ENCODE measurements at places on chromosomes 13 and 19.

GRCh38 chr19:5005096-5005495 is 36.2 kb downstream of the KDM4B start:
- DNase-seq = no peak

GRCh38 chr19:45500918-45501729 is 2.9 kb downstream of the PPM1N start:
- no peak for DNase-seq

DNA sequence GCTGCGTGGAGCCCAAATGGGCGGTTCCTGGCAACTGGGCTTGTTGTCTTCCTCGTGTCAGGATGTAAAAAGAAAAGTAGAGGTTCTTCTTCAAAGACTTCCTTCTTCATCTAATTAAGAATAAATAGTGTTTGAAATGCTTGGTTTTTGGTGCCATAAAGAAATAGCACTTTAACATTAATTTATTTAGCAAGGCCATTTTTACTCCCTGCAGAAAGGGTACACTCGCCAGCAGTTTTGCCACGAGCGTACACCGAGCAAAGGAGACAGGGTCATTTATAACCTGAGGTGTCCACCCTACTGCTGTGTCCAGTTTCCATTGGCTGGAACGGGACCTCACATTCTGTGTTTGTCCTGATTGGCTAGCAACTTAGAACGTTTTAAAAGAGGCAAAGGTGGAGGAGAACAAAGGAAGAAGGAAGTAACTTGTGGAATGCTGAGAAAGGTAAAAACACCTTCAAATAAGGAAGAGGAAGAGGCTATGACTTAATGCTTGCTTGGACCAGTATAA is 21.8 kb upstream of the OR10H1 start:
- DNase-seq = no peak

DNA sequence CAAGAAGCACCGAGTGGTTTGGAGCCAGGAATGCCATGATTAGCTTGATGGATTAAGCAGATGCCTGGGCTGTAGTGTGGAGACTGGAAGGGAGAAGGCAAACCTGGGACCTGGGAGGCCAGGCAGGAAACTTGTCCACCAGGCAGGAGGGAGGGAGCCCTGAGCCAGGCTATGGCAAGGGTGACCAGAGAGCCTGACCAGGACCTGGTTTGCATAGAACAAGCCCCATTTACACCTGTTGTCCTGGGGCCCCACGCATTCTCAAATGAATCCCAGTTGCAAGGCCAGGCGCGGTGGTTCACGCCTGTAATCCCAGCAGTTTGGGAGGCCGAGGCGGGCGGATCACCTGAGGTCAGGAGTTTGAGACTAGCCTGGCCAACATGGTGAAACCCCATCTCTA is 50.2 kb upstream of the LATS2 start:
- no peak for DNase-seq

- no peak for DNase-seq
Observed at GRCh38 chr13:100528353-100528752, 60.2 kb downstream of the GGACT start.

DNA sequence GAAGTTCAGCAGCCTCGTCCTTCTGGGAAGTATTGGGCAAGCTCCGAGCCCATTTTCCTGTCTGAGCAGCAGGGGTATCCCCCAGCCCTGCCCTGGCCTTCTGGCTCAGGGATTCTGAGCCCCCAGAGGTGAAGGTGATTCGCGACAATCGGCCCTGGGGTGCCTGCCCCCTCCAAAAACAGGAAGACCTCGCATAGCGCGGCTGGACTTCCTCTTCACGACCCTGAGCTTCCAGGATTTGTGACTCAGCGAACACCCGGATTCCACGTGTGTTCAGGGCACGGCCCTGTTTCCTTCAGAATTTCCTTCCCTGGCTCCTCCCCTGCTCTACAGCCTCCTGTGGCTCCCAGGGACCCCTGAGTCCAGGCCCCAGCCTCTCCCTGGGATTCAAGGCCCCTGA is at the start of gene SEMA6B:
TSS of gene SEMA6B (minus strand) at position 116 of the 400 bp plus-strand sequence. CDS start 1,227 bp downstream, outside the sequence.
- no peak for DNase-seq

- no peak for DNase-seq
Observed at GRCh38 chr13:98407575-98407974, 169.3 kb downstream of the STK24 start.

DNA sequence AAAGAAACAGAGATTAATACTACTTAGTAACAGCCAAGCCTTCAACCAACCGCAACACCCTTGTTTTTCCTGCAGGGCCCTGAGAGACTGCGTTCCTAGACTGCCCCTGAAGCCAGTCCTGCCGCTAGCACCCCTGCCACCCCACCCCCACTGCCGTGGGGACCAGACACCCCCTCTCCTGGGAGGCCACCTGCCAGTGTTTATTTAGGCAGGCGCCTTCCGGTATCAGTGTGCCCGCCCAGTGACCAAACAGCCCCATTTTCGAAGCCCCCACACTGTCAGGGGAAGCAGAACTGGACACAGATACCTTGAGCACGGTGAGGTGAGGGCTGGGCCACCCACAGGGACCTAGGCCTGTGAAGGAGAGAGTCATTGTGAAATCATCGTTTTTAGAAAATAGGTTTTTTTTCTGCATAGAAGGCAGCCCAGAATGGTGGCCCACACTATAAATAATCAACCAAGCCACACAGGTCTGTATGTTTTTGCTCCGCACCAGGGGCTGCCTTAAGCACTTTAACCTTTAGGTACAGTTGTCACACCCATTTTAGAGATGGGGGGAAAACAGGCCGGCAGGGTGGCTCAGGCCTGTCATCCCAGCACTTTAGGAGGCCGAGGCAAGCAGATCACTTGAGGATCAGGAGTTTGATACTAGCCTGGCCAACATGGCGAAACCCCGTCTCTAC is 3.5 kb upstream of the TLE5 start:
- DNase-seq = peak; percentile 42

GRCh38 chr19:6070720-6071485 is 39.4 kb downstream of the RFX2 start:
- DNase-seq = no peak

DNA sequence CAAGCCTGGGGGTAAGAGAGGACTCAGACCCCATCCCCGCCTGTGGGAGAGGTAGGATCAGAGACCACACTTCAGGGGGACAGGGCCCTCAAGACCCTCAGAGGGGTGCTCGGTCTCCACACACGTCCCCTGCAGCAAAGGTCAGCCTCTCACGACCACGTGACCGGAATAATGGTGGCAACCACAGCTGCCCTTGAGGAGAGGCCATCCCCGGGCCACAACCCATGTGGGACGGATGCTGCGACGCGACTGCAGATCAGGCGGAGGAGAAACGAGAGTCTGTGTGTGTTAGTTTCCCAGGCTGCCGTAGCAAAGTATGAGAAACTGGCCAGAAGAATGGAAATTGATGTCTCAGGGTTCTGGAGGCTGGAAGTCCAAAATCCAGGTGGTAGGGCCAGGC is 8.9 kb downstream of the MED25 start:
- DNase-seq = no peak

GRCh38 chr19:49954092-49954829 is 6.7 kb downstream of the SIGLEC11 start:
- no peak for DNase-seq

- DNase-seq = no peak
Observed at GRCh38 chr19:58307736-58308135, 2.6 kb downstream of the ERVK3-1 start.

GRCh38 chr13:30966101-30966500 is 33.6 kb downstream of the TEX26 start:
- DNase-seq = no peak

DNA sequence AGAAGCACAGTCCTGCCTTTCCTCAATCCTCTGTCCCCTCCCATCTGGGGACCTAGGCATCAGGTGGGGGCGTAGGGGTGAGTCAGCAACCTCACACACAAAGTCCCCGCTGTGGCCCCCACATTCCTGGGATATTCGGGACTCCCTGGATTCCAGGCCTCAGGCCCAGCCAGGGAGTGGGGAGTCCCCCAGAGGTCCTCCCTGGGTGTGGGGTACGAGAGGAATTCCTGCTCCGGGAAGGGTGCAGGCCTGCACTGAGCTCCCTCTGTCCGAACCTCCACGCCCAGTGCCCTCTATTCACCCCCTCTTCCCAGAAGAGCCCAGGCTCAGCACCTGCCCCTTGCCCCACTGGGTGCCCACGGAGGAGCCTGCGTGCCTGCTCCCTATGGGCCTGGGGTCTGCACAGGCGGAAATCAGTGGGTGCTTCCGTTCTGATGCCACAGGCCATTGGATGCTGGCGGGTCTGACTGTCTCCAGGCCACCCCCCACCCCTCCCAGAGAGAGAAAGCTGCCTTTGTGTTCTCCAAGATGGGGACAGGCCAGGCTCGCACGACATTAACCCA is 3.4 kb downstream of the CADM4 start:
- no peak for DNase-seq

DNA sequence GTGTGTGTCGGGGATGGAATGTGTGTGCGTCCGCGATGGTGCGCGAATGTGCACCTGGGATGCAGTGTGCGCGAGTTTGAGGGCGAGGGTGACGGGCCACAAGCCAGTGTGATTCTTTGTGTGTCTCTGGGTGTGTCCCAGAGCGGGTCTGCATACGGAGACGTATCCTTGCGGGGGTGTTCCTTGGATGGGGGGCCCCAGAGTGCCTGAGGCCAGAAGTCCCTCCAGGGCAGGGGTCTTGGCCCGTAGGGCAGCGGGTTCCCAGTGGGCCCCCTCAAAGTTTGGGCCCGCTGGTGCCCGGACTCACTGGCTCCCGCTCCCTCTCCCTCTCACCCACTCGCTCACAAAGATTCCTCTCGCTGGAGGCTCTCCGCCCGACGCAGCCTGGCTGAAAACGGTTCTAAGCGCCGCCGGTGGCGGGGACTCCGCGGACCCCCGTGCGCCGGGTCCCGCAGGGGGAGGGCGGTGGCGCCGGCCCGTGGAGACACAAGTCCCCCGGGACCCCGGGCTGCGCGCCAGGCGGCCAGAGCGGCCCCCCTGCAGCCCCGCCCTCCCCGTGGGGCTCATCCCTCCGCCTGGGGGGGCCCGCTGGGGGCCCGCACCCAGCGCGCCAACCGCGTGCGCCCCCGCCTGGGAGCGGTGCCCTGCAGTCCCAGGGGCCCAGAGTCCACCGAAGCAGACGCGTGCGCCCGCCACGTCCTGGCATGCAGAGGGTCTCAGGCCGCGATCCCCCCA is 886 bp downstream of the CRLF1 start:
- DNase-seq = no peak

DNA sequence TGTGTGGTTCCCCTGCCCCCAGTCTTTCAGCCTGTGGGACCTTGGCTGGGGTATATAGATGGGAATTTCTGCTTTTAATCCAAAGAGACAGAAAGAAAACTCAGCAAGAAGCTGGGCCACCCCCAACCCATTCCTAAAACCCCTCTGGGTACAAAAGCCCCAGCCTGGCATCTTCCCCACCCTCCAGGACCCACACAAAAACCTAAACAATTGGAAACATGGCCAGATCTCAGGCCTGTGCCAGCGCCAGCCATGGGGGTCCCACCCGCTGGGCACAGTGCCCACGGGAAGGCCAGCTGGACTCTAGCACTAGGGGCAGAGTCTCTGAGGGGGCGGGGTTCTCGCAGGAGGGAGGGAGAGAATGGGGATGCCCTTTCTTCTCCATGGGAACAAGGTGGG is 8.6 kb downstream of the LYL1 start:
- DNase-seq = no peak

DNA sequence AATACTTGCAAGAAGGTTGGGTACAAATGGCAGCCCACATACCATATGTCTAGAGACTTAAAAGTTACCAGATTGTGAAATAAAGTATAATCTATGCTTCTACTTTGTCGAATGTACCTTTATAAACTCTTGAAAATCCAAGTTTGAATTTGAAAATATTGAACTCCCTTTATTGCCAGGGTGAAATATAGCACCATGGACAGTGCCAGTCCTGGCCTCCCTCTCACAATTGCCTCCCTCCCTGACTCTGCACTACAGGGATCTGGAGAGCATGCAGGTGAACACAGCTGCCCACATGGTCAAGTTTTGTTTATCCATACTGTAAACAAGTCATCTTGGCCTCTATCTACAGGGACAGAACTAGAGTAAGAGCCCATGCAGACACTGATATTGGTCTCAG is 394.1 kb upstream of the SLITRK6 start:
- peak; percentile 14 for DNase-seq

GRCh38 chr13:113245849-113246796 is 36.7 kb downstream of the CUL4A start:
- no peak for DNase-seq

DNA sequence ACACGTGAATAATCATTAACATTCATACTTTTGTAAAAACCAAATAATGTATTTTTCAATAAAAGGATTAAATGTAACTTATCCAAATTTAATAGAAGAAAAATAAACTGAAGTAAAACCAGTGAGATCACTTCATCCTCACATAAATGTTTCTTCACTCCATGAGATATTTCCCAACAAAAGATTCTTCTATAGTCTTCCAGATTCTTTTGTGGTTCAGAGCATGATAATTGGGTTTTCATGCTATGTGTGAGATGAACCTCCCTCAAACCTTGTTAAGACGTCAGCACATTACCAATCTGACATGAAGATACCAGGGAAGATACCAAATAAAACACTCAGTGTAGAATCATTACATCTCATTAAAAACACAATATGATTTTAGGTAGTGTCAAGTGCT is 62.9 kb upstream of the OXGR1 start:
- DNase-seq = no peak

GRCh38 chr13:94886191-94886590 is 173.8 kb upstream of the SOX21 start:
- no peak for DNase-seq

GRCh38 chr13:113800576-113800926 is 41.5 kb downstream of the TMEM255B start:
- DNase-seq = no peak

GRCh38 chr13:74761801-74762757 is 627.9 kb upstream of the KLF12 start:
- DNase-seq = no peak

GRCh38 chr13:95480131-95480545 is 72.4 kb upstream of the CLDN10 start:
- DNase-seq = no peak

DNA sequence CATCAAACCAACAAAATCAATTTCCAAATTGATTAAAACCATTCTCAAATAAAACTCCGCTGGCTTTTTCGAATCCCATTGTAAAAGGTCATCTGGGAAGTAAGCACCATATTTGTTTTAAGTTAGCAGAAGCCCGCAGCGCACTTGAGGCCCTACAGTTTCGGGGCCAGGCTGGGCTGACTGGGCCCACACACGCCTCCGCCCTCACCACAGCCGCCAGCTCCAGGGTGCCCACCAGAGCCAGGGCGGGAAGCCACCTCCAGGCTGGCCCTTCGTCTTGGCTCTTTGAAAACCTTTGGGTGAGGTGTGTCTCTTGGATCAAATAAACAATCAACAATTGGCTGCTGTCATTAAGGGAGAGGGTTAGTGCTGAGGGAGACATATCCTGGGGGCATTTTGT is 133.3 kb downstream of the SOX1 start:
- DNase-seq = no peak

GRCh38 chr19:12748489-12748888 is 3.1 kb upstream of the BEST2 start:
- no peak for DNase-seq

GRCh38 chr19:12293777-12294248 is 870 bp downstream of the ZNF44 start:
- DNase-seq = peak; percentile 86

- no peak for DNase-seq
Observed at GRCh38 chr13:24821207-24821606, 57.2 kb downstream of the RNF17 start.

- no peak for DNase-seq
Observed at GRCh38 chr13:50543782-50544181, 299.7 kb downstream of the DLEU7 start.

GRCh38 chr13:114073881-114074612 is 58.4 kb downstream of the RASA3 start:
- DNase-seq = no peak

GRCh38 chr19:41136636-41137455 is 22.6 kb downstream of the CYP2F1 start:
- no peak for DNase-seq

GRCh38 chr13:44272692-44273091 is 100.9 kb upstream of the SERP2 start:
- DNase-seq = no peak
